ENCODE measurements at places on chromosomes 12 and 14.
A peak's percentile ranks its signal among the peaks of the same experiment; 100 is the strongest.

DNA sequence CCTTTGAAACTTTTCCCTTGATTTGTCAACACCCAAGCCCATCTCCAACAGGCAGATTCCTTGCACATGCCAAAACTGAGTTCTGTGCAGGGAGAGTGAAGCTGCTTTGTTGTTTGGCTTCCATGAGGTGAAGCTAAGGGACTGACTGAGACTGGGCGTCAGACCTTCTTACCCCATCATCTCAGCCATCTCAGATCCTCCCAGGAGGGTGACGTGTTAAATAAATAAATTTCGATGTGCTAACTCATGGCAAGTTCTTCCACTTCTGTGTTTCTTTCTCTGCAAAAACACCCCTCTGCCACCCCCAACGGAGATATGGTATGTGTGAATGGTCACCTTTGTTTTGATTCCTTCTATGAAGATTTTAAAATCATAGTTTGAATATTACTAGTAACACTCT is 17.8 kb downstream of the UTP20 start:
- DNase-seq = no peak

GRCh38 chr14:32201193-32201815 is 541 bp upstream of the RNU6-7 start:
- peak; percentile 43 for DNase-seq

GRCh38 chr12:39990122-39991101 is 115.5 kb downstream of the SLC2A13 start:
- DNase-seq = peak; percentile 20

- no peak for DNase-seq
These were observed 34.9 kb downstream of the SH2B3 start for GRCh38 chr12:111440631-111441030.

- DNase-seq = no peak
These were observed 167.9 kb upstream of the AVPR1A start for GRCh38 chr12:63318933-63319332.

GRCh38 chr12:88733008-88733407 is 152.7 kb upstream of the KITLG start:
- DNase-seq = no peak

DNA sequence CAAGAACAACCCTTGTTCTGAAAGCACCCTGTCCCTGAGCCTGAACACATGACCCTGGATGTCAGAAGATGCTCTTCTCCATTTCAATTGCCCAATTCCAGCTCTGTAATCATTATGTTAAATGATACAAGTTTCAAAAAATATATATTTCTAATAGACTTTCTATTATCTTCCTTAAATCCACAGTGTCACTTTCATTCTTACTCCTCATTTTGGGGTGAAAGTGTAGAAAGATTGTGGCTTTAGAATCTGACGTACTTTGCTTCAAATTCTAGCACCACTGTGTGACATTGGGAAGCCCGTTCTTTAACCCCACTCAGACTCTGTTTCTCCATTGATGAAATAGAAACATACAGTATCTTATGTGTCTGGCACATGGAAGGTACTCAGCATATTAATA is 83.2 kb downstream of the ETV6 start:
- no peak for DNase-seq

DNA sequence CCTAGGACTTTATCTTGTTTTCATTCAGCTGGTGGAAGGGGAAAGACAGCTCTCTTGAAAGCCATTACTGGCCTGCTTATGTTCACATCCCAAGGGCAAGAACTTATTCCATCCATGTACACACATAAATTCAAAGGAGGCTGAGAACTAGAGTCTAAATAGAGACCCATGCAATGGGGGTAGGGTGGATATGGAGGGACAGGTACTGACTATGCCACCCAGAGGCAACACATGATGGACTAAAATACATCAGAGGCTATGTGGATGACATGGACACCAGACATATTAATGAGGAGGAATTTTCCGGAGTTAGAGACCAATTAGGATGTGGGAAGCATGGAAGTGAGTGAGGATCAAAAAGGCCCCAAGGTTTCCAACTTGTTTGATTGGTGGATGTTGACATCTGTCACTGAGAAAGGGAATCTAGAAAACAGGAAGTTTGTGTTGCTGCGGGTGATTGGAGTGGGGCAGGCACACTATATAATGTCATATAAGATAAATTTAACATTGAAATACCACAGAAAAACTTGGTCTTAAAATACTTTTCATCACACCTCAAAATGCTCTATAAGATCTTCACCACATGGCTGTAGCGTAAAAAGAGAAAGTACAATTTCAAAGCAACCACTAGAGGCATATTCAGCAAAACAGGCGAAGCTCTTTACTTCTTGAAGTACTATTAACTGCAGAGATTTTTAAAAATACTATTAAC is 130.4 kb downstream of the GRIP1 start:
- no peak for DNase-seq

DNA sequence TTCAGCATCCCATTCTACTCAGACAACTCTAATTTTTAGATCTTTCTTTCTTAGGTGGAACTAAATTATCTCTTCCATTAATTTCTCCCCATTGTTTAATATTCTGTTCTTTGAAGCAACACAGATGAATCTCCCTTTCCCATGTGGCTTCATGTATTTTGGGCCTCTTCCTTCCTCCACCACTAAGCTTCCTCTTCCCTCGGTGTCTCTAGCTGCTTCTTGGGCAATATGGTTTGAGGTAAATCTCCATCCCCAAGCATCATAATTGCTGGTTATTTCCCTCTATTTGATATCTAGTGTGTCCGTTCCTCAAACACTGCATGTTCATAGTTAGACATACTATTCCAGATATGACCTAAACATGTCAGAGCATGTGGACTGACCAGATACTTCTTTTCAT is 119.2 kb downstream of the PELI2 start:
- DNase-seq = no peak

DNA sequence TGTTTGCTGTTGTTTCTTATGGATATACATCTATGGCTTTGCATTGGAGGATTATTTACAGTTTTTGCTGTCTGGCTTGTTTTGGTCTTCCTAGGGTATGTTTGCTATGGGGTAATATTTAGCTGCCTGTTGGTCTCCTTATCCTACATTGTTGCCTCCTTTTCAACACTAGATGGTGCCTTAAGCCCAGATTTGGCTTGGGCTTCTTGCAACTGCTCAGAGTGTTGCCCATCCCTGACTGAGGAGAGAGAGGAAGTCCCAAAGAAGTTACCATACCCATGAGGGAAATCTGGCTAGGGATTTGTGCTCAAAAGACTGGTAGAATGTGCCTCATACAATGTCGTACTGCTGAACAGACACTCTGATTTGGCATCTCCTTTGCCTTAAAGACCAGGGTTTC is 94.6 kb upstream of the MUCL1 start:
- no peak for DNase-seq

DNA sequence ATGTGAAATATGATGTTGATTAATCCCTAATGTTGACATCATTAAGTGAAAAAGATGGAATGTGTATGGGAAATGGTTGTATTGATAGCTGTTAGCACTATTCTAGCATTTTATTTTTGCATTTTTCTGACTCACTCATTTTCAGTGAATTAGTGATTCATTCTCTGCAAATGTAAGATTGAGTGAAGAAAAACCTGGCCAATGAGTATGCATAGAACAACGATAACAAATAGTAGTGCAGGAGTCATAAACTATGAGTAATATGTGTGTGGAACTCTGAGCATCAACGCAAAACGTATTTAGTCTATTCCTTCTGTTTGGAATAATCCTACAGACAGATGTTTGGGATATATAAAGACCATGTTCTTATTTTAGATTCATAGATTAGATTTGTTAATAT is 76.3 kb upstream of the RTL1 start:
- no peak for DNase-seq

GRCh38 chr12:131264635-131265034 is 310.9 kb downstream of the ADGRD1 start:
- no peak for DNase-seq

- DNase-seq = no peak
These were observed 256.8 kb upstream of the FKBP4 start for GRCh38 chr12:2537868-2538541.

GRCh38 chr14:92949496-92950192 is 26.7 kb downstream of the CHGA start:
- DNase-seq = no peak

- DNase-seq = no peak
These were observed 95.2 kb upstream of the PWP1 start for GRCh38 chr12:107590413-107590812.

DNA sequence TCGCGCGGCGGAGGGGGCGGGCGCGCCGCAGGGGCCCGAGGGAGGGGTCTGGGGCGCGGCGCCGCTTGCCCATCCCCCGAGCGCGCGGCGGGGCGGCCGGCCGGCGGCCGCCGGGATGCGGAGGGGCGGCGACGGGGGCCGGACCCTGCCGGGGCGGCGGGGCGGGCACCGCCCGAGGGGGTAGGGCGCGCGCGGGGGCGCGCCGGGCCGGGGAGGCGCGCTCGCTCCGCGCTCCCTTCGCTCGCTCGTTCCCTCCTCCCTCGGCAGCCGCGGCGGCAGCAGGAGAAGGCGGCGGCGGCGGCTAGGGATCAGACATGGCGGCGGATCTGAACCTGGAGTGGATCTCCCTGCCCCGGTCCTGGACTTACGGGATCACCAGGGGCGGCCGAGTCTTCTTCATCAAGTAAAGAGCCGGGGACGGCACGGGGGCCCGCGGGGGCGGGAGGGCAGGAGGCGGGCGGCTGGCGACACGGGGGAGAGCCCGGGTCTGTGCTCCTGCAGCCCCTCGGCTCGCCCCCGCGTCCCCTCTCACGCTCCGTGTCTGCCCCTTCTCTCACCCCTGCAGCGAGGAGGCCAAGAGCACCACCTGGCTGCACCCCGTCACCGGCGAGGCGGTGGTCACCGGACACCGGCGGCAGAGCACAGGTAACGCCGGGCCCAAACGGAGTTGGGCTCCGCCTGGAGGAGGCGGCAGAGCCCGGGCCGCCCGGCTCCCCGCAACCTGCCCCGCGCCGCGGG is at the start of gene PLEKHA5:
Gene PLEKHA5, plus strand, starts transcription at position 248 of the 738 bp plus-strand sequence. Its CDS starts 67 bp downstream, at position 315.
- peak; percentile 1 for DNase-seq

GRCh38 chr12:92183575-92183974 is 37.9 kb upstream of the BTG1 start:
- no peak for DNase-seq

DNA sequence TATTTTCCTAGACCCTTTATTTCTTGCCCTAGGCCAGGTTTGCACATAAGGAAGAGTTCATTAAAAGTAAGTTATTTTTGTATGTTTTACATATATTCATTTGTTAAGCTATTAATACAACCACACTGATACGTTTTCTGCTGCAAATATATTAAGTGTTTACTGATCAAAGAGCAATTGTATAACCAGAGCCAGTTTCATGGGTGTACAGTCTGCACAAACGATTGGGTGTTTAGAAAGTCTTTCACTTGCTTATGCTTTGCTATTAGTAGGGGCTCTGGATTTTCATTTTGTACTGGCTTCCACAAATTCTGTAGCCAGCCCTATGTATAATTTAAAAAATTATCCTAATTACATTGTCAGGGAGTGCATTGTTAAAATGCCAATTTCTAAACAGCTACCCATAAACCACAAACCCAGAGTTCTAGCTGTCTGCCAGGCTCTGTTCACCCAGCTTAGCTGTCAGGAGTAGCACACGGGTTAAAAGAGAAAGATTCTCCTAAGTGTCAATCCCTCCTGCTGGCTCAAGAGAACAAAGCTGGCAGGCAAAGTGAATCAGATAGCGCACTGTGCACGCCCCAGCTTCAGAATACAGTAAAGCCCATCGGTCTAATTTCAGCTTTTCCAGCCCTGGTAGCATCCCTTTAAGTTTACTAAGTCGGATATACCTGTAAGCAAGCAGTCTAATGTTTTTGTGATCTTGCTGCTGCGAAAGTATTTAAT is 151.0 kb upstream of the LMO3 start:
- no peak for DNase-seq

DNA sequence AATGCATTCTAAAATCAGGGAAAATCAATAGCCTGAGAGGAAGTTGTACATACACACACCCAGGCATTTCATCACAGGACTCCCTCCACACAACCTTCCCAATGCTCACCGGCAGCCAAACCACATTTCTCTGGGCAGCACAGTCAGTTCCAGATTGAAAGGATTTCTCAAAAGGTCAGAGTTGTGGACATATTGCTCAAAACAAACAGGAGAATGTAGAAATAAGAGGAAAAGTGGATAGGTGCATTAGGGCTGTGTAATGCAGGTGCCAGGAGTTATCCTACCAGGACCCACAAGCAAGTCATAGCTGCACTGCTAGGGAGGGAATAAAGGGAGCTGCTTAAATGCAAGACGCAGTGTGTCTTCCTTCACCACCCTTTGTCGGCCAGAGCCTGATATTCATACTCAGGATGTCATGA is 62.9 kb downstream of the GCH1 start:
- no peak for DNase-seq

DNA sequence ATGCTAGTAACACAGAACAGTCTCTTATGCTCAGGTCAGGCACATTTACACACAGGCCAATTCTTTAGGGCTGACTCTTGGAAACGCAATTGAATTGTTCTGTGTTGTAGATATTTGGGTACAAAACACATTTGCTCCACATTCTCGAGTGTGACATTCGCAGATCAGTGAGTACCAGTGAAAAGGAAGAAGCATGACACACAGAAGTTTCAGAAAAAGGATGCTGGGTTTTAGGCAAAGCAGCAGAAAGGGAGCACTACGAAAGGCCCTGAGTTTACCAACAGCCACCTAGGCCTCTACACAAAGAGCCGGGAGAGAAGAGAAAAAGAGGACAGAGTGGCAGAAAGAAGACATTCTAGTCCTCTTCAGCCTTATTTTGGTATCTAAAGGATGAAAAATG is 254.4 kb upstream of the BTG1 start:
- DNase-seq = no peak

DNA sequence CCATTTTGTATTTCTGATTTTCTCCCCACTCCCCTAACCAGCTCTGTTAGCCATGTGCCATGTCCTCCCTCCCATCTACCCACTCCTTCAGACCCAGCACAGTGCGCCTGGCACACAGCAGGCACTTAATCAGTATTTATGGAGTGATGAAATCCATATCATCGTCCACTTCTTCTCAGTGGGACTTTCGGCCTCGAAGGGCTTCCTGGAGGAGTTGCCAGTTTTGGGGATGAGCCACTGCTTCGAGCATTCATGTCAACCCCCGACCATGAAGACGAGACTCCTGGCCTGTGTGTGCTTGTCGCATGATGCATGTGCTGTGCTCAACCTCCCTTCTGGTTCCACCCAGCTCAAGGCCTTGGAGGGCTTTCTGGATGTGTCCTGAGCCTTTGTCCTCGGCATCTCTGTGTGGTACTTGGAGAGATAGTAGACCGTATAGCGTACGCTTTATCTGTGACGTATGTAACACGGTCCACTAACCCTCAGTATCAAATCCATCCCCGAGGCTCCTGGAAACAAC is 119.5 kb upstream of the RTL1 start:
- no peak for DNase-seq

GRCh38 chr12:131112021-131112420 is 158.3 kb downstream of the ADGRD1 start:
- DNase-seq = no peak

GRCh38 chr14:106691601-106692291 is 1165.4 kb downstream of the TMEM121 start:
- peak; percentile 53 for DNase-seq
